Heart right ventricle (tissue), 16 donors: ENCODE measurements at places on chromosomes 6 and 20.

GRCh38 chr20:11553603-11554002 lies 364.1 kb upstream of the BTBD3 start:
- H3K4me3 ChIP-seq: no peak overlapping the region
- H3K4me1 ChIP-seq: no peaks in the 10 kb centered on the region
- no peak overlapping the region for H3K27ac ChIP-seq
- no peak for DNase-seq
- no peaks in the 10 kb centered on the region for H3K36me3 ChIP-seq

DNA sequence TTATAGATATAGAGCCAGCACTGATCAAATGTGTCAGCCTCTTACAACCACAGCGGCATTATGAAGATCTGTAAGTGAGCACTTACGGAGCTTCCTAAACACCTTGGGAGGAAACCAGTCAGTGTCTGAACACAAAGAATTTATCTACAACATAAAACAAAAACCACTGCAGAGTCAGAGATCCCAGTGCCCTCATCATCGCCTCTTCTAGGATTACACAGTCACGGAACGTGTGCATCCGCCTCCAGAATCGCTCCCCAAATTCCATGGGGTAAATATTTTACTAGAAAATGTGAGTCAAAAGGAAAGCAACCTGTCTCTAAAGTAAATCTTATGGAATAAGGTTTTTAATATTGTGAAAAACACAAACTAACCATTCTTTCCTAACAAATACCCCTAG lies 243.6 kb downstream of the PACRG start:
- H3K36me3 ChIP-seq: no peaks in the 10 kb centered on the region
- DNase-seq: no peak
- H3K4me3 ChIP-seq: no peak overlapping the region
- H3K4me1 ChIP-seq: no peaks in the 10 kb centered on the region
- no peak overlapping the region for H3K27ac ChIP-seq

GRCh38 chr6:135094403-135094821 lies 39.8 kb upstream of the HBS1L start:
- no peaks in the 10 kb centered on the region for H3K4me1 ChIP-seq
- H3K27me3 ChIP-seq: no peaks in the 10 kb centered on the region
- H3K27ac ChIP-seq: no peak overlapping the region

- no peaks in the 10 kb centered on the region for H3K27me3 ChIP-seq
- no peak overlapping the region for H3K4me3 ChIP-seq
- no peak for DNase-seq
- H3K36me3 ChIP-seq: no peaks in the 10 kb centered on the region
Measured at GRCh38 chr6:107416145-107416544, 43.2 kb downstream of the PDSS2 start.

- no peak overlapping the region for H3K27ac ChIP-seq
- peaks cover 70% of the 10 kb centered on the region for H3K4me1 ChIP-seq
- H3K27me3 ChIP-seq: no peaks in the 10 kb centered on the region
- no peak overlapping the region for H3K4me3 ChIP-seq
- no peaks in the 10 kb centered on the region for H3K36me3 ChIP-seq
Measured at GRCh38 chr6:15299430-15300131, 53.7 kb downstream of the JARID2 start.

DNA sequence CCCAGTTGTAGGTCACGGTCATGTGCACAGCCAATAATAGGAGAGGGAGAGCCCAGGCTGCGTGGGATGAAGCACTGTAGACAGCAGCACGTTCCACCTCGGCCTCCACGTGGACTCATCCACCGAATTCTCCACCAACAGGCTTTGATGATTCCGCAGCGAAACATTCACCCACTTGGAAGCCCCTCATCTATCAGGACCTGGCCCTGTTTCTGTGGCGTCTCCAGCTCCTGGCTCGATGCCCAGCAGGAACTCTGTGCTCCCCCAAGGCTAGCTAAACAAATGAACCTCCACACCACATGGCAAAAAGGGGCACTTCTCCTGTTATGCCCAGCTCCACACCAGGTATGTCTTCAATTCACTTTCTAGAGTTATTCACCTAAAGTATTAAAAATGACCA lies 237.9 kb upstream of the PDE10A start:
- DNase-seq: no peak
- H3K27ac ChIP-seq: no peak overlapping the region
- no peaks in the 10 kb centered on the region for H3K36me3 ChIP-seq
- no peak overlapping the region for H3K4me3 ChIP-seq

DNA sequence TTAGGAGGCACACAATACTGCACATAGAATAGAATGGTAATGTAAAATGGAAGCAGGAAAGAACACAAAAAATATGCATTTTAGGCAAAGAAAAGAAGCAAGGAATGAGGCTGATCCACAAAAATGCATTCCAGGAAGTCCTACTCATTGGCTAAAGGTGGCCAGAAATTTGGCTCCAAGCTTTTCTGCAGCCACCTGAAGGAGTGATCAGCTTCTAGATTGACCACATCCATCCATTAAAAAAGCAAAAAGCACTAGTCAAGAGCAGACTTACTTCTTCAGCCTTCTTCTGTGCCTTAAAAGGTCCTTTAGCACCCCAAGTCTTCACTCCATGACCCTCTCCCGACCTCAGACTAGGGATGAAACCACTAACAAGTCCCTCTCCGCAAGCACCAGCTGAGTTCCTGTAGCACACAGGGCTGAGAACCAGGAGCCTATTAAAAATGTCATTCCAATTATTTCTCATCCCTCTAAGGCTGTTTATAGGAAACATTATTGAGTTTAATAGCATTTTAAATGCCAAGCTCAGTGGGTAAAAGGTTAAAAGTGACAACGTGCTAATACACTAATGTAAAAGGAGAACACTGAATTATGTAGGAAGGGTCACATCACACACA lies 36.5 kb downstream of the TRAM2 start:
- H3K4me3 ChIP-seq: no peak overlapping the region
- H3K4me1 ChIP-seq: peaks cover 74% of the 10 kb centered on the region
- H3K36me3 ChIP-seq: peaks cover 5% of the 10 kb centered on the region
- H3K27me3 ChIP-seq: no peaks in the 10 kb centered on the region
- DNase-seq: no peak
- no peak overlapping the region for H3K27ac ChIP-seq

DNA sequence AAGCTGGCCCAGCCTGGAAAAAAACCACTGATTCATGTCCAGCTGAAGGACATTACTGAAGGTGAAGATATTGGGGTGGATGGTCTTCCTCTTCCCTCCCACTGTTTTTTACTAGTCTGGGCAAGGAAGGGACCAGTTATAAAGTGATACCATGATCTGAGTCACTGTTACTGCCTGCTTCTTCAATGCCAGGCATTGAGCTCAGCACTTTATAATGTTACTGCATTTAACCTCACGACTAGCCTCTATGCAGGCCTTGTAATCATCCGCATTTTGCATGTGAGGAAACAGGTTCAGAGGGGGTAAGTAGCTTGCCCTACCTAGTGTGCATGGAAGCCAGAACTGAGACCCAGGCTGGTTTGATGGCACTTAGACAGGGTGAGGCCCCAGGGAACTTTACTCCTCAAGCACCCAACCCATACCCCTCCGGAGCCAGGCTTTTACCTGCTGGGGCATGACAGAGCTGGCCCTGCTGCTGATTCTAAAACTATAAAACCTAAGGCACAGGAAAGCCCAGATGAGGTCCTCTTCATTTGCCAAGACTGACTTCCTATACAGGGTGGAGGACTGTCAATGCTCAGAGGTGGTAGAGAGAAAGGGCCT lies 11.0 kb upstream of the KCNK5 start:
- no peak overlapping the region for H3K4me3 ChIP-seq
- no peak overlapping the region for H3K27ac ChIP-seq
- no peaks in the 10 kb centered on the region for H3K36me3 ChIP-seq
- no peak for DNase-seq

DNA sequence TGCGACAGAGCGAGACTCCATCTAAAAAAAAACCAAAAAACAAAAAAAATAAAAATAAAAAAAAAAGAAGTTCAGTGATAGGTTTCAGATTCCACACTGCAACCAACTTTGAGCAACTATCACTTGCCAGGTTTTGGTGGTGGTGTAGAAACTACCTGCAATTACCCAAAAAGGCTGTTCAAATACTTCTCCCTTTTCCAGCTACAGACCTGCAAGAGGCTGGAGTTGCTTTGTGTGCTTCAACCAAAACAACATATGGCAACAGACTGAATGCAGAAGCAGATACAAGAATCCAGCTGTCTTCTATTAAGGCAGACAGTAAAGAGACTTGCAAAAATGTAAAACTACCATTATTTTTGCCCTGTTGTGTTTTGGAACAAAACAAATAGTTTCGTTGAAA lies 9.3 kb upstream of the BCAS1 start:
- H3K4me3 ChIP-seq: no peak overlapping the region
- DNase-seq: no peak
- H3K4me1 ChIP-seq: no peaks in the 10 kb centered on the region
- no peaks in the 10 kb centered on the region for H3K36me3 ChIP-seq
- no peaks in the 10 kb centered on the region for H3K27me3 ChIP-seq

DNA sequence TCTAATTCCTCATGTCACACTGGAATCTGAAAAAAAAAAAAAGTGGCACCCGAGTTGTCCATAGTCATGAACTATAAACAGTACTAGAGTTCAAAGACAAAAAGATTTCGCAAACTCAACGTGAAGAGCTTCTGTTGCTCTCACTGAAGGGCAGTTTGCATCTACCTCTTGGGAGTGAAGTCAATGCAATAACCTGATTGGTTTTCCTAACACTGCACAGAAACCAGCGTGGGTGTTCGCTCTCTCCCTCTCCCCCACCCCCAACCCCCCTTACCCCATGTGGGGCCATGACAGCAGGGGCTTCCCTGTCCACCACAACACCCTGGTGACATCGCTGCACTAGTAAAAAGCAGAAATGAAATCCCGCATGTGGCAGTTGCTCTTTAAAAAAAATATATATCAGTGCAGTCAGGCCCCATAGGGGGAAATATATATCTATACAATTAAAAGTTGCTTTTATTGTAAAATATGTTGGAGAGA lies 66.9 kb downstream of the GMPR start:
- H3K4me1 ChIP-seq: peaks cover 6% of the 10 kb centered on the region
- no peaks in the 10 kb centered on the region for H3K36me3 ChIP-seq
- no peak for DNase-seq
- H3K4me3 ChIP-seq: no peak overlapping the region
- no peak overlapping the region for H3K27ac ChIP-seq
- no peaks in the 10 kb centered on the region for H3K27me3 ChIP-seq

DNA sequence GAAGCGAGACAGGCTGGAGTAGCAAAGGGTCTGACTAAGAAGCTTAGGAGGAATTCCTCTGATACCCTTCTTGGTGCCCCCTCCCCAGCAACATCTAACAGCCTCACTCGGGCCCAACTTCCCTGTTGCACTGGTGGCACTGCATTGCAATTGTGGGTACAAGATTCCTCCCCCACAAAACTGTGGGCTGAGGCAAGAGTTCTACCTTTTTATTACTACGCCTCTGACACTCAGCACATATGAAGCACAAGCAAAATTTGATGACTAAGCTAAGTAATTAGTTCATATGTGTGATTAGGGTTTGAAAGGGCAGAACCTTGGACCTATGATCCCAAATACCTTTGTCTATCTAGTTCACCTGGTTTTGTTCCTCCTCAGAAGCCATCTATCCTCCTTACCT lies 83.5 kb downstream of the ZHX3 start:
- H3K27ac ChIP-seq: peak overlapping the region; percentile 82
- no peak for DNase-seq
- peaks cover 42% of the 10 kb centered on the region for H3K4me1 ChIP-seq

DNA sequence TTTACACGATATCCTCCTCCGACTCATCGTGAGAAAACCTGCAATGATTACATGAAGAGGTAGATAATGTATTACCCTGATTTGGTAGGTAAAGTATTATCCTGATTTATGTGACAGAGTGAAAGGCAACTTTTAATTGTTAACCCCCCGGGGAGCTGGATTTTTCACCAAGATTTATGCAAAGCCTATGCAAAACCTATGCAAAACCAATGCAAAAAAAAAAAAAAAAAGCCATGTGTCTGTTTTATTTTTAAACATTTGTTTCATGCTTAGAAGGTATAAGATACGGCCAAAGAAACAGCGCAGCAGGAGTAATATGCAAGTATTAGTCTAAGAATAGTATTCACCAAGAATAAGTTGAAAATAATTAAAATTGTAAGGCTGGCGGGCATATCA lies 109.9 kb downstream of the IPCEF1 start:
- H3K27me3 ChIP-seq: no peaks in the 10 kb centered on the region
- no peak for DNase-seq
- no peak overlapping the region for H3K27ac ChIP-seq
- no peaks in the 10 kb centered on the region for H3K36me3 ChIP-seq

- H3K36me3 ChIP-seq: no peaks in the 10 kb centered on the region
- no peak overlapping the region for H3K4me3 ChIP-seq
- H3K27me3 ChIP-seq: no peaks in the 10 kb centered on the region
- H3K27ac ChIP-seq: no peak overlapping the region
Measured at GRCh38 chr6:73041051-73041450, 184.2 kb downstream of the KHDC1L start.
